Muscle of leg (tissue), 16 donors: ENCODE measurements at places on chromosomes 1 and 21.

DNA sequence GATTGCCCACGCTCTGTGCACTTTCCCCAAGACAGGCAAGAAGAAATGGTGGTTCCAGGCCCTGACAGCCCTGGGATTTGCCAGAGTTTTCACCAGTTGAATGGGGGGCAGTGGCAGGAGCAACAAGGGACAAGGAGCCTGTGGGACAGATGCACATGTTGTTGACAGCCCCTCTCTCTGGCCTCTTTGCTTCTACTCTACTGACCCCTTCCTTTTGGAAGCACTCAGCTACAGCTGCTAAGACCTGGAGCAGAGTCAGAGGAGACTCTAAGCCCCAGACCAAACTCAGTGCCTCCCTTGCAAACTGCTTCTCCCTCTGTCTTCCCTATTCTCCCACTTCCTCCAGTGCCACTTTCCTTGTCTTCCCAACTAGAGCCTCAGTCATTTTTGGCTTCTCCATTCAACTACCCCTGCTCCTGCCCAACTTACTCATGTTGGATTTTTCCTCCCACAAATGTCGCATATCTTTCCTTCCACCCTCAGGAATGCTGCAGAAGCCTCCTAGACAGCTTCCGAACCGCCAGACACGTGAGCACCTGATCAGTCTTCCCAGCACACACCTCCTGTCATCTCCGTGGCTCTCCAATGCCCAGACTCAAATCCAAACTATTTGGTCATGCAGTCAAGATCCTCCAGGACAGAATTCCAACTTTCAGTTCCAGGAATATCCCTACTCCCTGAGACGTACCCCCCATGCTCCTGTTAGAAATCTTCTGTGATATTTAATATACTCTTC, 9.1 kb downstream of the INKA2 start:
- DNase-seq = peak; percentile 81

DNA sequence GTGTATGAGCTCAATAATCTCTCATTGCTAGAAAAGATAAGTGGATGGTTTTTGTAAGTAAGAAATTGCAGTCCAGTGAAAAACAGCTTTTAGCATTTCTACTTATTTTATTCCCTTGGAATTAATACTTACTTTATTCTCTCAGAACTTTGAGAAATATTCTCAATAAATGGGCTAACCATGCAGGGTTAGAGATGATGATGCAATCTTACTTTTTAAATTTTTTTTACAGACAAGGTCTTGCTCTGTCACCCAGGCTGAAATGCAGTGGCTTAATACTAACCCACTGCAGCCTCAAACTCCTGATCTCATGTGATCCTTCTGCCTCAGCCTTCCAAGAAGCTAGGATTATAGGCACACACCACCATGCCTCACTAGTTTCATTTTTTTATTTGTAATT, 440.8 kb upstream of the ZP4 start:
- DNase-seq = no peak

DNA sequence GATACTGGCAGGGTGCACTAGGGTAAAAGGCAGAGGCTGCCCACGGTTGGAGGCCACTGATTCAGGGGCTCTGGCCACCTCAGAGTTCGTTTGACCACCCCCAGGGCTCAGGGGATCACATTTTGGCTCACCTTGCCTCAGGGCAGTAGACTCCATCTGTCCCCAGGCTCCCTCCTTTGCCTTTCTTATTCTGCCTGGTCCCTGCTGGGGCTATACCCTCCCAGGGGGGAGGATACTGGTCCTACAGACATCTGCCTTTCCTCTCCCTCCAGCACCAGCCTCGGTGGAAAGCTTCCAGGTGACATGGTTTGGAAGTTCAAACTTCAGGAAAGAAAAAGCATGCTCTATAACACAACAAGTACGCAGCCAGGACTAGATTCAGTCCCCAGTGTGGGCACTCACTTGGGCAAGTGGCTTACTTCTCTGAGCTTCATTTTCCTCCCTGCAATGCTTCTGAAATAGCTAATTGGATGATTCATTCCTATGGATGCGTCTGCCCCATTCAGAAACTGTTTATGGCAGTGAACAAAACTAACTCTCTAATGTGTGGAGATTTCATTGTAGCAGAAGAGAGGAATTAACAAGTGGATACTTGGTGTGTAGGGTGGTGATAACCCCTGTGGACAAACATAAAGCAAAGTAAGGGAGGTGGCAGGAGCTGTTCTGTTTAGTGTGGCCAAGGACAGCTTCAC, 154.8 kb downstream of the TRABD2B start:
- no peak for DNase-seq

GRCh38 chr21:46344219-46344915, 20.4 kb downstream of the PCNT start:
- DNase-seq = no peak

- peak; percentile 26 for DNase-seq
Measured at GRCh38 chr21:45640888-45641479, 2.5 kb upstream of the PCBP3 start.

DNA sequence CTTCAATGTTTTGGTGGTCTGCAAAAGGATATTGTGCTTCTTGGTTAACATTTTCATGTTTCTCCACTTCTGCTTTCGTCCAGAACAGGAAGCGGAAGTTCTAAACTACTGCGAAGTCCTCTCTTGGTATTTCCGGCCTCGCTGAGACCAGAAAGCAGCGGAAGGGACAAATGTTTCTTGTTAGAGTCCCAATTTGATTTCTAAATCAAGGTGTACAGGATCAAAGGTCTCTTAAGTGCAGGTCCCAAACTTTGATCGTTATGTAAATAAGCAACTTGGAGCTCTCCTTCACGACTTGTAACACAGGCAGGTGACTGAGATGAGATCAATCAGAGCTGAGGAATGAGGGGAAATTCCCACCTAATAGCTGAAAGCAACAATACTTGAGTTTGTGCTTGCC, 40.1 kb upstream of the HMCN1 start:
- peak; percentile 66 for DNase-seq

DNA sequence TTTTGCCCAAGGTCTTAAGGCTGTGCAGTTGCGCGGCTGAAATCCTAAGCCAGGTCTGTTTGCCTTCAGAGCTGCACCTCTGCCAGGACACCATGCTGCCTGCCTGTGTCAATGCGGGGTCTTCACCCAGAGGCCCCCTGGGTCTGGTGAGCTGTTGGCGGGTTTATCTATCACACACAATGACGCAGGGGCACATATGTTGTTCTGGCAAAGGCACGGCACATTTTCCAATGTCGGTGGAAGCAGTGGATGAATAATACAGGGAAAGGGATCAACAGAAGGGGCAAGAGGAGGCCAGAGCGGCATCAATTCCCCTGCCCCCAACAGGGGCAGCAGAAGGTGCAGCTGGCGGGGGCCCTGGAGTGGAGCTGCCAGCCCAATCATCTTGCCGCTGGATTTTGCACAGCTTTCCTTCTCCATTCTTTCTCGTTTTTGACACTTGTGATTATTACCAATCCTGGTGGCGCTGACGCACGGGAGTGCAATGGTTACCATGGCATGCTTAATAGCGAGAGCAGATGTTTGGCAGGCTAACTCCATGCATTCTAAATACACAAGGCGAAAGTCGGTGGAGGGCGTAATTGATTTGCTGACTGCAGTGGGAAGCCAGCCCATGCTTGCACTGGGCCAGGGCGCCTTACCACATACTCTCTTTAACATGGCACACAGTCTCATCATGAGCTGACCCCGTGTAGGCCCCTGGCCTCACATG, 45.8 kb upstream of the CYP2J2 start:
- peak; percentile 91 for DNase-seq

DNA sequence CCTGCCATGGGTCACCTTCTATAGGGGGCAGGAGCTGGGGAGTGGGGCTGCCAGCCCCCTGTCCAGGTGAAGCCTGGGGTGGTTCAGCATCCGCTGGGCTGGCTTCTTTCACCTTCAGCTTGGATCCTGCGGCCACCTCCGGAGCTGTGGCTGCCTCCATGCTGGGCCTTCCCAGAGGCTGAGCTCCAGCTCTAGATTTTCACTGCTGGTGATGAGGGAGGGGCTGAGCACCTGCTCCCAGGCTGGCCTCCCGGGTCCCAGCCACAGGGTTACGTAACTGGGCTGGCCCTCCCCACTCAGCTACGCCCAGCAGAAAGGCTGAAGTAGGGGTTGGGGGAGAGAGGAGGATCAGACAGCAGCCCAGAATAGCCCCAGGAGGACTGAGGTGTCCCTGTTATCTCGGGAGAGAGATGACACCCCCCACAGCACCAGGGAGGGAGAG, at the start of gene MYBPHL:
TSS of gene MYBPHL (minus strand) at position 180 of the 442 bp plus-strand sequence. CDS start at position 160, 20 bp downstream.
- no peak for DNase-seq

DNA sequence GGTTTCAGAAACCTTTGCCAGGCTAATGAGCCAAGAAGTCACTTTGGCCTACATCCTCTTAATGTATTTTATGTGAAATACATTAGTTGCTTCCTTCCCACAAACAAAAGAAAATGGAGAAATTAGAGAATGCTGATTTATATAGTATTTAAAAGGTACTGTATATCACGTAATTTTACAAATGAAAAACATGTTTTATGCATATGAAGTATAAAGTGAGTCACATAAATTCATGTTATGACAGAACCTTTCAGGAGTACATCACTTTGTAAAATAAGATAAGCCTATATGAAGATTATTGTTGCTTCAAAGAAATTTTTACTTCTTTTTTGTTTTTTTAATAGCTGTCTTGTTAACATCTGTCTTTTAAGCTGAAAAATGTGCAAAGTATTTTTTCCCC, 4.6 kb downstream of the DR1 start:
- DNase-seq = no peak

- peak; percentile 86 for DNase-seq
Measured at GRCh38 chr1:231139125-231139649, 22.7 kb upstream of the TRIM67 start.

GRCh38 chr21:15022608-15023261, 42.1 kb downstream of the NRIP1 start:
- no peak for DNase-seq

DNA sequence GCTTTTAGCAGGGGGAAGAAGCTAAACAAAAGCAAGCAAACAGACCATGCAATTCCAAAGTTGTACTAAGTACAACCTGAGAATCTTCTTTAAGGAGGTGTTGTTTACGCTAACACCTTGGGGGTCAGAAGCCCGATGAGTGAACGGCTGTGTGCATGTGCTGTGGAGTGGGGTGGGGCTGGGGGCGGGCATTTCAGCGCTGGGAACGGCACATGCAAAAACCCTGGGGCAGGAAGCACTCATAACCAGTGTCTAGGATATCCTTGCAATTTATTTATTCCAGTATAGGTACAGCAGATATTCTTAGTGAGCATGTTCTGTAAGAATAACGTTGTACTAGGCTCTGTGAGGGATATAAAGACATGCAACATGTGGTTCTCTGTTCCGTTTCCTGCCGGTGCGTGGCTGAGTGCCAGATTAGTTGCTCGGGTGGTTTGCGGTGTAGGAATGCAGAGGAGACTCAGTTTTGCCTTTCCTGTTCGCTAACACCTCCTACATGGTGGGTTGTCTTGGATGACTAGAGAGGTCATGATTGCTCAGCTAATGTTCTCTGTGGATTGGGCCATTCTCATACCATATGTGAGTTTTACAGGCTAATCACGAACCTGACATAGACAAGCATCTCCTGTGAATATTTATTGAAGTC, 3.7 kb downstream of the FASLG start:
- peak; percentile 27 for DNase-seq

DNA sequence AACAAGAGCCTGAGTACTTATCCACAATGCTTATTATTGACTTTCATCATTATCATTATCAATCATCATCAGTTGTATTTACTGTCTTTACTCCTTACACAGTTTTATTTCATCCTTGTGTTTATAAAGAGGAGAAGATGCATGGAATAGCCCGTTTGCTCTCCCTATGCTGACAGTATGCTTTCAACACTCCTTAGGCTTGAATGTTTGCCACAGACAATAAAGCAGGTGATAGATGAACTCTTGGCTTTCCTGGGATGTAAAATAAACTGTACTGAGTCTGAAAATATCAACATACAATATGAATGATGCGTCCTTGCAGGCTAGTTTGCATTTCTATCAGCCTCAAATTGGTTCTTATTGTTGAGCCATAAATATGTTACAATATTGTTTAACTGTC, 891.8 kb upstream of the NCAM2 start:
- no peak for DNase-seq

DNA sequence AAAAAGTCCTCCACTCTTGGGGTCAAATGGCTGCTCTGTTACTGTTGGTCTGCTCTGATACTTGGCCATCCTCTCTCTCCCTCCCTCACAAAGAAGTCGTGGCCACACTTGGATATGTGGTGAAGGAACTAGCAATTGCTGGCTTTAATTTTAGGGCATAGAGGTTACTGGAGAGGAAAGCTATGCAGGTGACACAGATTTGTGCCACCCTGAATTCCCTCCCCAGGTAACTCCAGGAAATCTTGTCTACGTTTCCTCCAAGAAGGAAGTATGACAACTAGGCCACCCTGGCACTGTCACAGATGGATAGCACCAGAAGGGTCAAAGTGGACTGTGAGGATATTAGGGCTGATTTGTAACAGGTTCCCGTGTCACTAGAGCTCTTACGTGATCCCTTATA, 36.0 kb downstream of the XCL2 start:
- DNase-seq = no peak

DNA sequence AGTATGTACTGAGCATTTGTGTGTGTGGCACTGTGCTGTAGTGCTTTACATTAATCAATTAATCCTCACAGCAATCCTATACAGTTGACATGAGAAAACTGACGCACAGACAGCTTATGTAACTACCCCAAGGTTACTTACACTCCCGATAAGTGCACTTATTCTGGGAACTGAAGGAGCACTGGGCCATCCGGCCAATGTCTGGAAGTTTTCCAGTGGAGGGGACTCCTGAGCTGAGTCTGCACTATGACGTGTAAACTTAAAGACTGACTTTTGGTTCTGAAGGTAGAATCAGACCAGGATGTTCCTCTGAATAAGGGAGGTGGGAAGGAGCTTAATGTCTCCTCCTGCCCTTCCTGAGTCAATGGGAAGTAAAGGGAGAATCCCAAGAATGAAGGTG, 12.2 kb downstream of the TRABD2B start:
- no peak for DNase-seq

- DNase-seq = no peak
Measured at GRCh38 chr1:107879927-107880326, 85.1 kb downstream of the VAV3 start.
